ENCODE measurements at places on chromosomes 5 and 9.

- peak; percentile 12 for DNase-seq
Observed at GRCh38 chr5:134122530-134122929, 8.0 kb downstream of the TCF7 start.

DNA sequence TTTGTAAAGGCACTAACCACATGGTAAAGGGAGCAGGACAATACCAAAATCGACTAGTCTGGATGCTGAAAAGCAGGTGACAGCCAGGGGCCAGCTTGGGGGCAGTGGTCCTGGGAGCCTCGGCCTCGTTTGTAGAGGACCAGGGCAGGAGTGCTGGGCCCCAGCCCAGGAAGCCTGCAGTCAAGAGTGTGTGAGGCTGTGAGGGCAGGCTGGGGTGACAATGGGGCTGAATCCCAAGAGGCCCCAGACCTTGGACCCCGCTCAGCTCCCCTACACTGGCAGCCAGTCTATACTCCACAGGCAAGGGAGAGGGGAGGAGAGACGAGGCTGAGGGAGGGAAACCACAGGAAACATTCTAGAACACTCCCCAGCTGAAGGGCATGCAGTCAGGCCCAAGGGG is 2.6 kb upstream of the INPP5E start:
- no peak for DNase-seq

DNA sequence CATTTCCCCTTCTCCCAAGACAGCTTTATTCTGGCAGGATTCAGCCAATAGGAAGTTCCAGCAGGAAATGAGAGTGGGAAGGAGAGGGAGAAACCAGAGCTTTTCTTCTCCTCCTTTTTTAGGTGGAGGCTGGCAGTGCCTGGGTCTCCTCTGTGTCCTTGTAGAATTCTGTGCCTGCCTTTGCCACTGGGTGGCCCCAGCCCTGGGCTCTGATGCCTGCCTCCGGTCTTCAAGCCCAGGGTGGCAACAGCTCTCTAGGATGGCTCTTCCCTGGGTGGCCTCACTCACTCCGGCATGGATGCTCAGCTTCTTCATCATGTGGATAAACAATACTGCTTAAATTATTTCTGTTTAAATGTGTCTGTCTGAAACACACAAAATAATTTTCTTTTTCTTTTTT is 694.8 kb downstream of the SEMA5A start:
- DNase-seq, result peak; percentile 32

DNA sequence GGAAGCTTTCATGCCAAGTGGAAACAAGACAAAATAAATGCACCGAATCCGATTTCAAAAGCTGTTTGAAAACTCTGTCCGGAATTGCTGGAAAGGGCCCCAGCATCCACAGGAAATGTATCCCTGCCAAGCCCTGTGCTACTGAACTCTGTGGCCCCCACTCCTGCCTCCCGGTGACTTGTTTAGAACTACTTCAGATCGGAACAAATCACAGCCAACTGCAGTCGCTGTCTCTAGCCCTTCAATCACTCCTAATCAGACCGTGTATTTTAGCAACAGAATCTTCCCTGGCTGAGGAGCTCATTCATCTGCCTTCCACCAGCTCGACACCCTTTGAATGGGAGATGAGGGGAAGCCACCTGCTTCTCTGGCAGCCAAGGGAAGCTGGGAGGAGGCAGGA is 94.1 kb downstream of the KCNIP1 start:
- peak; percentile 69 for DNase-seq

DNA sequence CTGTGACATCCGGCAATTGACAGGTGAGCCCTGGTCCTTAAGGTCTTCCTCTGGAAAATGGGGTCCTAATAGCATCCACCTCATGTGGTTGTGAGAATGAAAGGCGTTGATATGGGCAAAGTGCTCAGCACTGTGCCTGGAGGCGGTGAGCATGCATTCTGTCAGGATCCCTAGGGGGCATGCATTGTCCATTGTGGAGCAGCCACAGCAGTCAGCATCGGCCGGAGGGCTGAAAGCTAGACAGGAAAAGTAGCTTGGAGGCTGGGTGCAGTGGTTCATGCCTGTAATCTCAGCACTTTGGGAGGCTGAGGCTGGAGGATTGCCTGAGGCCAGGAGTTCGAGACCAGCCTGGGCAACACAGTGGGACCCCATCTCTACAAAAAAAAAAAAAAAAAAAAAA is 122.2 kb downstream of the LHX2 start:
- DNase-seq, result peak; percentile 85

GRCh38 chr9:7456793-7457530 is 342.6 kb downstream of the DMAC1 start:
- peak; percentile 61 for DNase-seq

GRCh38 chr9:4984171-4984620 is 876 bp upstream of the JAK2 start:
- peak; percentile 88 for DNase-seq

GRCh38 chr9:81379655-81380054 is 309.7 kb downstream of the TLE1 start:
- no peak for DNase-seq

GRCh38 chr5:72386639-72387038 is 66.5 kb downstream of the PTCD2 start:
- no peak for DNase-seq

DNA sequence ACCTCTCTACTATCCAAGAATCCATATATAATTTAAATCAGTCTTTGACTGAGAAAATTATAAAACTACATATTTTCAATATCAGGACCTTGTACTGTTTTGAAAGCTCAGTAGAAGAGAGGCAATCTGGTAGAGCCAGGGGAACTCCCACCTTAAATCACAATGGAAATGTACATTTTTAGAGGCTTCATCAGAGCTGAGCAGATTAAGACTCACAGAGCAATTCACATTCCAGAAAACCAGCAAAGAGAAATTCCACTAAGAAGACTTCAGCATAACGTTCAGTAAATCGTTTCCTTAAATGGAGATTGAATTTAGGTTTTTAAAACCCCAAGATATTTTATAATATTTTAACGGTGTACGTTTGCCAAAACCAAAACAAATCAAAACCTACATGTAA is 227.8 kb upstream of the TRPM3 start:
- DNase-seq, result no peak

GRCh38 chr9:122425087-122425486 is 52.6 kb downstream of the OR1J1 start:
- DNase-seq, result no peak

DNA sequence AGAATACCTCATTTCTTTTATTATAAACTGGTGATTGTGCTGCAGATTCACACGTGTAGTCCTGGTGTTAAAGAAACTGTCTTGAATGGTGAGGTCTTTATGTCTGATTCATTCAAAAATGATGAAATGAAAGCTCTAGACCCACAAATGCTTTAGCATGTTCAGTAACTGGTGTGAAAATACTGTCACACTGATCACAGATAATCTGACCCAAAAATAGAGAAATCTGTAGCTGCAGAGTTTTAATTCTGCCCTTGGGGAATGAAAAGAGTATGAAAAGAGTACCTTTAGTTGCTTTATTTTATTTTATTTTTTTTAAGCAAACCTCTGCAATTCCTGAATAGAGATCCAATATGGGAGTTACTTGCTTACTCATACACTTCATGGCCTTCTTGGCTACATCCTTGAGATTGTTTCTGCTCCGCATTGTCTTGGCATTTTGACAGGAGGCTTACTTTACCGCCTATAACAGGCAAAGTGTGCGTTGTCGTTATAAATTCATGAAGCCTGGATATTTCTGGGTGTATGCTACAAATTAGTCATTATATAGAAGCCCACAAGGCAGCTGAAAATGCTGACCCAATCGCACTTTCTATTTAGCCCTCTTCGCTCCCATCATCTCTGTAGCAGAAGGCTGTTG is 2.7 kb downstream of the RGMB start:
- peak; percentile 43 for DNase-seq

GRCh38 chr5:148952097-148952867 is 110.6 kb downstream of the SH3TC2 start:
- DNase-seq, result no peak

DNA sequence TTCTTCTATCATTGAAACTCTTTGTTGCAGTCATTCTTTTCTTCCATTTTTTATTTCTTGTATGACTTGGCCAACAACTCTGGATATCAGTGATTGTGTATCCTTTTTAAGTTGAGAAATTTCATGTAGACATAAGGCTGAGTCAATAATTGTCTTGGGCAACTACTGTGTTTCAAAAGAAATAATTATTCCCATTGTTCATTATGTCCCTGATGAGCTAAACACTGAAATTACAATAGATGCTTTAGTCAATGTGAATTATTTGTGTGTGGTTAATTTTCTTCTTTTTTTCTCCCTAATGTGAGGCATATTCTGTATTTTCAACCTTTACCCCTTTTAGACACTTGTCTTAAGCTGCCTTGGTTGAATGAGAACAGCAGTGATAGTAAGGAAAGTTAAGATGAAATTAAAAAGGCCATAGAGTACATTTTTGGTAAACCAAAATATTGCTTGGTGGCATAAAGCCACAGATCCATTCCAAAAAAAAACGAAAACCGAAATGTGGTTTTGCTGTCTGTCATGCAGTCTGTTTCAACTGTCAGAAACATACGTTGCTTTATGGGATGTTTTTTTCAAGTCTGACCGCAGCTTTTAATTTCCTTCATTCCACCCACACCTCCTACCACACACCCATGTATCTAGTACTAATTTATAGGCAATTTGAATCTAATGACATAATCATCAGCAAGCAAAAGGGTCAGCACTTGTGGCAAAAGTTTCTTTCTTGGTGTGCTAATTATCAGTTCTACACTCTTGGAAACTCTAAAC is 21.1 kb downstream of the TLE4 start:
- no peak for DNase-seq

- DNase-seq, result no peak
Observed at GRCh38 chr9:79007701-79008483, 563.9 kb upstream of the TLE4 start.

DNA sequence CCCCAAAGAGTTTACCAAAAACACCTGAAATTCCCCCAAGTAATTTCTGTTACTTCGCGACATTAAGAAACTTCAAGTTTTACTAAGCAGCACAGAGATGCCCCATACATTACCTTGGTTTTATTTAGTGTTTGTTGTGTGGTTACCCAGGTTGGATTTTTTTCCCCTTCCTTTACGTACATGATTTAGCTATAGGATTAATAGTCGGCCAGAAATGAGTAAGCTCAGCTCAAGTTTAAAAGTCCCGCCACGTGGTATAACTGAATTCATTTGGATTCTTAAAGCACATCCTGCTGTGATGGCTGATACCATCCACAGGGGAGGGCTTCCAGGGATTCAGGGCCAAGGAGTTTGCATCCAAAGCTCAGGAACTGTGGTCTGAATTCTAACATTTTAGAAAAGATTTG is 75.9 kb downstream of the DAP start:
- no peak for DNase-seq

- no peak for DNase-seq
Observed at GRCh38 chr5:105773241-105773640, 1897.5 kb downstream of the EFNA5 start.

DNA sequence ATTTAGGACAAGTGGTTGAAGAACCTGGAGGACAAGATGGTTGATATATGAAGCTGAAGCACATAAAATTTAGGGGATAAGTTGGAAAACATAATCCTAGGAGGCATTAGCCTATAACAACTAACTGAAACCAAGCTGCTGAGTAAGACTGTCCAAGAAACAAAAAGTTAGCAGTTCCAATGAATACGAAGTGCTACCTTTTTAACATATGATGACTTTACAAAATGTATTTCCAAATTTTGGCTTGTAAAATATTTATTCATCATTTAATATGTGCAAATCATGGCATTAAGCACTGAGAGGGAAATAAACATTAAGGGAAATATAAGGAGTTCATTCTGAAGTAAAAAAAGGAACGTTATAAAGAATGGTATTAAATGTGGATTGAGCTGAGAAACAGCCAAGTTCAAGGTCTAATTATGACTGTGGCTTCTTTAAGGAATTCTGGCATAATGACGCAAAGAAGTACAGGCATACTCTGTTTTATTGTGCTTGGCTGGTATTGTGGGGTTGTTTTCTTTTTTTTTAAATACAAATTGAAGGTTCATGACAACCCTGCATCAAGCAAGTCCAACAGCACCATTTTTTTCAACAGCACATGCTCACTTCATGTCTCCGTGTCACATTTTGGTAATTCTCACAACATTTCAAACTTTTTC is 7.7 kb downstream of the RAPGEF6 start:
- no peak for DNase-seq

DNA sequence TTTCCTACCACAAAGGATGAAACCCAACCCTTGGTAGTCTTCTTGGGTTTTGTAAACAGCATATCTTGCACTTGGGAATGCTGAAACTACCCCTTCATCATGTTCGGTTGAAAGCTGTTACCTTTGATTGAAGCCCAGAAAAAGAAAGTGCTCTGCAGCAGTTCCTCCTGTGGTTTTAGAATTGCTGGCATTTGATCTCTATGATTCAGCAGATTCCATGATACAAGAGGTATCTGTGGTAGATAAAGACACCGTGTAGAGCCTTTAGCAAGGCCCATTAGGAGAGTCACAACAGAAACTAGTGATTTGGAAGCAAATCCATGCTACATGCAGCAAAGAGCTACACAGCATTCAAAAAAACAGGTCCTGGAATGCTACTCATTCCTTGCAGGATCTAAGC is 557.0 kb downstream of the TLE1 start:
- DNase-seq, result no peak

DNA sequence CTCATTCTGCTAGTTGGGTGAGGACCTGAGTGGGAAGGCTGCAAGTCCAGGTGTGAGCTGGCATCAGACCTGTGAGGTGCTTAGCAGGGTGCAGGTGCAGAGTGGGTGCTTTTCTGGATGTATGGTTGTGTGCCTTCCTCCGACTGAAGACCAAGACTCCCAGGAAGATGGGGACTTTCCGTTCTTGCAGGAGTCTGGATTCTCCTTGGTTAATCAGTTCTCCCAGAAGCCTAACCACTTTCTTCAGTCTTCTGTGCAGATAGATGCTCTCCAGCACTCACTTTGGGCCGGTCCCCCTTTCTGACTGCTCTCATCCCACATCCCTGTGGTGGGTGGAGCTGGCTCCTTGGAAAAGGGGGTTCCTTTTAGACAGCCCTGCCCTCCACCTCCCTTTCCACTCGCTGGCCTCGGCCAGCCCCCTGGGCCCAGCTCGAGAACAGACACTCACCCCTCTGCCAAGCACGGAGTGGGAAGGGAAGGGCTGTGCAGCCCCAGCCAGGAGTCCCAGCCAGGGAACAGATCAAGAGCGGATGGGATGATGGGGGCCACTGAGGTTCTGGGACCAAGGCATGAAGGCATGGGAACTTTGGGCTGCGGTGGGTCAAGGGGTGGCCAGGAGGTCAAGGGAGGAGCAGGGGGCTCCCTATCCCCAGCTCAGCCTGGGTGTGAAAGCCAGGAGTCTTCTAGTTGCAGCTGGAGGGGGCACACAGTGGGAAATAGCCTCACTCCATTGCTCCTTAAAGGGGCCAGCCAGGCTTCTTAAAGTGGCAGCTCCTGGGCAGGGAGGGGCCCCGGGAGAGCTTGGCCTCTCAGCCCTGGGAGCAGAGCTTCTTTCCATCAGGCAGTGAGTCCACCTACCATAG is 62.4 kb downstream of the FGF18 start:
- DNase-seq, result no peak

- DNase-seq, result peak; percentile 100
Observed at GRCh38 chr9:115262477-115262876, 144.5 kb upstream of the TNC start.

- DNase-seq, result no peak
Observed at GRCh38 chr5:167514461-167514860, 777.0 kb upstream of the WWC1 start.

GRCh38 chr5:167934551-167934971 is 356.9 kb upstream of the WWC1 start:
- no peak for DNase-seq

All from NCI-H69 (cell line).